ENCODE measurements at places on chromosomes 4 and X. TPM values are rescaled to one million over a fixed set of nuclear protein-coding genes. Genes with fewer than 3 reads are reported as not detected.

The SCML1 gene
- total RNA-seq = 8.5 TPM

The CXCL8 gene
- total RNA-seq = 23.3 TPM

The PNMA6A gene
- total RNA-seq = 3.3 TPM

The ZAR1 gene
- not detected for total RNA-seq
